ENCODE measurements at places on chromosomes 7 and 10.

GRCh38 chr7:32257621-32258020 lies 187.4 kb upstream of the PDE1C start:
- no peak for DNase-seq

DNA sequence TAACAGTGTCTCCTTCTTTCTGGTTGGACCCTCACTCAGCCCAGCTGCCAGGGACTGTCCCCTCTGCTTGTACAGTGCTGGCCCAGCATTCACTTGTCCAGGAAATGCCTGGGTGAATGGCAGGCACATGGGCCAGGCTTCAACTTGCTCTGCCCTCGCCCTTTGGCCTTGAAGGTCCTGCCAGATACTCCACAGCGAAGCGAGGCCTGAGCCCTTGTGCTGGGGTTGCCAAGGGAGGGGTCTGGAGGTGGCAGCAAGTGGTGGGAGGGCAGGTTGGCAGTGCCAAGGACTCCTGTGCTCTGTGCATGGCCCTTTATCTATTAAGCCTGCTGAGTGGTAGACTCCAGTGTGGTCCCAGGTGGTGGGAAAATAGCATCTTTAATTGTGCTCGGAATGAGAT lies 75.7 kb downstream of the CDH23 start:
- no peak for DNase-seq

GRCh38 chr7:133365917-133366316 lies 113.0 kb downstream of the EXOC4 start:
- DNase-seq, result no peak

DNA sequence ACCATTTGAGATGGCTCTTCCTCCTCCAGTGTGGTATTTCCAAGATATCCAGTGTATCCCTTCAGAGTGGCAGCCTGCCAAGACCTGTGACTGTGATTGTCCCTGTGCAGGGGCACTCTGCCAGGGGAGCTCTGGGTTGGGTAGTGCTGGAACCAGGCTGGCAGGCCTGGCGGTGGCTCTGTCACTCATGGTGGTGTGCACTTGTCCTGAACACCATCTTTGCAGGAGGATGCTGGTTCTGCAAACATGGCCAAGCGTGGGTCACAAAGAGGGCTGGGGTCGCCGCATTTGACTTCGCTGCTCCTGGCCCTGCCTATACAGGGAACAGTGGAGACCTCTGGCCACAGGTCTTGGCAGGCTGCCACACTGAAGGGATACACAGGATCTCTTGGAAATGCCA lies 205.2 kb downstream of the PRPF18 start:
- no peak for DNase-seq

GRCh38 chr10:43074409-43074808 lies 2.5 kb upstream of the RET start:
- DNase-seq, result no peak

DNA sequence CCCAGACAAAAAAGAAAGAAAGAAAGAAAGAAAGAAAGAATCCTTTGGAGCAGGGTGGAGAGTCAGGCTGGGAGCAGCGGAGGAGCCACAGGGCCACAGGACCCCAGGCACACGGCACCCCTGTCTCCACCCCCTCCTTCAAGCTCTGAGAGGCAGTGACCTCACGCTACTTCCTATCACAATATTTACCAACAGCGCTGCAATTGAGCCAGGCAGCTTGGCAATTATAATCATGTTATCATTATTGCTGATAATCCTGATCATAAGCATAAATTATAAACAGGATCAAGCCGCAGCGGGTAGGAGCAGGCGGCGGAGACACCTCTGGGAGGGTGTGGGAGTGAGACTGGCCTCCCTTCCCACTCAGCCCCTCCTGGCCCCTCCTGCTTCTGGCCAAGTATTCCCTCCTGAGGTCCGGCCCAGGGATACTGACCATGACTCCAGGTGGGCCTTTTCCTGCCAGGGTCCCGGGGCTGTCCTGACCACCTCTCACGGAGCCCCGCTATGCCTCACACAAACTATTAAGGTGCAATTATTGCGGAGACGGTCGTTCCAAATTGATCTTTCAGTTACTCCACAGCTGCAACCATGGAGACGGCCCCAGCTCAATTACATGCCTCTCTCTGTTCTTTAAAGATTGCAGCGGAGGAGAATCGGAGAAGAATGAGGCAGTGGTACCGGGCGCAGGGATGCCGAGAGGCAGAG lies 10.0 kb upstream of the GTF2IRD1 start:
- DNase-seq, result no peak

DNA sequence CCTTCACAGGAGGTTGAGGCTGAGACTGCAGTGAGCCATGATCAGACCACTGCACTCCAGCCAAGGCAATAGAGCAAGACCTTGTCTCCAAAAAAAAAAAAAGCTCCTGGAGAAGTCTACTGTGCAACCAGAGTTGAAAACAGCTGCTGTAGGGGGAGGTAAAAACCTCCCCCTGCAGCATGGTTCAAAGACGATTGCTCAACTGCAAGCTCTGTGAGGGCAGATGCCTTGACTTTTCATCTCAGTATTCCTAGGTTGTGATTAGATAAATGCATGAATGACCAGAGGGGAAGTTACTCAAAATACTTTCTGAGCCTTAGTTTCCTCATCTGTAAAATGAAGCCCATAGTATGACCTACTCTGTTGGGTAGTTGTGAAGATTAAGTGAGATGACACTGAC lies 25.0 kb upstream of the PPA1 start:
- no peak for DNase-seq

DNA sequence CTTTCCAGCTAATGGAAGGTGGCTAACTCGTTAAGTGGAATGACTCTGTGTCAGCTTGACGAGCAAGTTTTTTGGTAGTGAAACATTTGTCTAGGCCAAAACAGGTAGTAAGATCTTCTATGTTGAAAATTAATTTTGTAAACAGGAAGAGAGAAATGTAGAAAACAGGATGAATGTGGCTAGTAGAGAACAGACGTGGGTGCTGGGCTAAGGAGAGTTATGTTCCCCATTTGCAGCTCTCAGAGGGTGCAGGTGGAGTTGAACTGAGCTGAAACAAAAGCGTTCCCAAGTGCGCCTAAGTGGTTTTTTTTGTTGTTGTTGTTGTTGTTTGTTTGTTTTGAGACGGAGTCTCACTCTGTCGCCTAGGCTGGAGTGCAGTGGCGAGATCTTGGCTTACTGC lies 59.5 kb upstream of the SRPK2 start:
- DNase-seq, result no peak
